ENCODE measurements at places on chromosomes 12 and 14. TPM values are rescaled to one million over a fixed set of nuclear protein-coding genes. Genes with fewer than 3 reads are reported as not detected.

DNA sequence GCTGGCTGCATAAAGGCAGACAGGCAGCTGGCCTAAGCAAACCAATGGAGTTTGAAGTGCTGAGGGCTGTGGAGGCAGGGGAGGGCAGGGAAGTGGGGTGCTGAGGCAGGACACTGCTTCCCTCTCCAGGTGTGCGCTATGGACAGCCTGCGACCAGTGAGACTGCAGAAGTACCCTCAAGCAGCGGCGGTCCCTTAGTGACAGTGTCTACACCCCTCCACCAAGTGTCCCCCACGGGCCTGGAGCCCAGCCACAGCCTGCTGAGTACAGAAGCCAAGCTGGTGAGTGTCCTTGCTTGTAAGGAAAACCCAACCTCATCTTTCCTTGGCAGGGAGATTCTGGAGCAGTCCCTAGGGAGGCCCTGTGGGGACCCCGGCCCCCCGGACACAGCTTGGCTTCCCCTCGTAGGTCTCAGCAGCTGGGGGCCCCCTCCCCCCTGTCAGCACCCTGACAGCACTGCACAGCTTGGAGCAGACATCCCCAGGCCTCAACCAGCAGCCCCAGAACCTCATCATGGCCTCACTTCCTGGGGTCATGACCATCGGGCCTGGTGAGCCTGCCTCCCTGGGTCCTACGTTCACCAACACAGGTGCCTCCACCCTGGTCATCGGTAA is 17.9 kb downstream of the HNF1A start:
- DNase-seq, result no peak

GRCh38 chr12:65854629-65855028 is 30.3 kb downstream of the HMGA2 start:
- no peak for DNase-seq

Gene RNF212B
- 0.20 TPM for total RNA-seq

DNA sequence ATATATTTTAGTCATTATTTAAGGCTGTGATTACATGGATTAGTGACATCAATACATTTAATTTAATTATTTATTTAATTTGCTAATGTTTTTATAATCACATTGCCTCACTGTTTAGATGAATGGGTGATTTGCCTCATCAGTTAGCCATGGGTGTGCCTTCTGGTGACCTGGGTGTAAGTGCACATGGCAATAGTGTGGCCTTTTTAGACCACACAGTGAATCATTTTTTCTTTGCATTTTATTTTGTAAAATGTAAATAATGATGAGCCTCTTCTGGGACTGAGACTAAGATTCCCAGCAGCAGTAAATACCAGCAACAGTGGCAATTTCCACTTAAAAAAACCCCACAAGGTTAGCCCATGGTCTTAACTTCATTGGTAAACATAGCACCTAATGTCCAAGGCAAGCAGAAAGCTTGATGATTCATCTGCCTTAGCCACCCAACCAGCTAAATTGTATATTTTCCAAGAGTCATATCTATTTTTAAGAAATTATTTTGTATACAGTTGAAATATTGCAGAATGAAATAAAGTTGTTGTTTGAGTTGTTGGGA is 235.9 kb upstream of the NOVA1 start:
- DNase-seq, result no peak

- DNase-seq, result no peak
Measured at GRCh38 chr12:80838708-80839107, 99.0 kb downstream of the LIN7A start.

GRCh38 chr12:59027199-59027598 is 106.9 kb upstream of the LRIG3 start:
- DNase-seq, result no peak

GRCh38 chr12:96194971-96195844 is 1.0 kb downstream of the ELK3 start:
- peak; percentile 49 for DNase-seq

- no peak for DNase-seq
Measured at GRCh38 chr12:91273560-91273959, 90.9 kb upstream of the DCN start.

Gene MYH6
- total RNA-seq, result not detected

DNA sequence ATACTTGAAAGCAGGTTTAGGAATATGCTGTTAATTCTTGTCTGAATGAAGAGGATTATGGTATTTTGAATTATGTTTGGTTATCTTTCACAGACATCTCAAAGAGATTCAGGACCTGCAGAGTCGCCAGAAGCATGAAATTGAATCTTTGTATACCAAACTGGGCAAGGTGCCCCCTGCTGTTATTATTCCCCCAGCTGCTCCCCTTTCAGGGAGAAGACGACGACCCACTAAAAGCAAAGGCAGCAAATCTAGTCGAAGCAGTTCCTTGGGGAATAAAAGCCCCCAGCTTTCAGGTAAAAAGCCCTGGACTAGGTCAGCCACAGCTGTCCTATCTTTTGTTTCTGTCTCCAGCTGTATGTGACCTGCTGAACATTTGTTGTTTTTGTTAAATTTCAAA is 52.1 kb downstream of the RAD52 start:
- no peak for DNase-seq

Gene MIPOL1
- 12.3 TPM for total RNA-seq

DNA sequence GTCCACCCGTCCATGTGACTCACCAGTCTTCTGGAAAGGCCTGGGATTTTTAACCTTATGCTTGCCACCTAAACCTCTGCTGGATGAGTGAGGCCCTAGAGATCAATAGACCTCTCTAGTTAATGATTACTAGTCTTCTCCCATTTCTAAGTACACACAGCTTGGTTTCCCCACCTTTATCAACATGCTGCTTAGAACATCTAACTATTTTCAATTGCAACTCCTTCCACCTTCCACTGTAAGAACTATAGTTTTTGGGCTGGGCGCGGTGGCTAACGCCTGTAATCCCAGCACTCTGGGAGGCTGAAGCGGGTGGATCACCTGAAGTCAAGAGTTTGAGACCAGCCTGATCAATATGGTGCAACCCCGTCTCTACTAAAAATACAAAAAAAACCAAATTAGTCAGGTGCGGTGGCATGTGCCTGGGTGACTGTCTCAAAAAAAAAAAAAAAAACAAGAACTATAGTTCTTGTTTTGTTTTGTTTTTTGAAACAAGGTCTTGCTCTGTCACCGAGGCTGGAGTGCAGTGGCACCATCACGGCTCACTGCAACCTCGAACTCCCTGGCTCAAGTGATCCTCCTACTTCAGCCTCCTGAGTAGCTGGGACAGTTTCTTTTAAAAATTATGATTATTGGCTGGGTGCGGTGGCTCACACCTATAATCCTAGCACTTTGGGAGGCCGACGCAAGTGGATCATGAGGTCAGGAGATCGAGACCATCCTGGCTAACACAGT is 18.7 kb upstream of the MDM2 start:
- no peak for DNase-seq

- DNase-seq, result no peak
Measured at GRCh38 chr14:93068711-93069110, 47.0 kb downstream of the ITPK1 start.

Gene GPR132
- total RNA-seq, result 3.7 TPM

Gene SLCO1B3
- total RNA-seq, result 0.17 TPM

GRCh38 chr14:37602605-37603453 is 7.4 kb downstream of the TTC6 start:
- no peak for DNase-seq

Gene MUCL1
- total RNA-seq, result not detected

DNA sequence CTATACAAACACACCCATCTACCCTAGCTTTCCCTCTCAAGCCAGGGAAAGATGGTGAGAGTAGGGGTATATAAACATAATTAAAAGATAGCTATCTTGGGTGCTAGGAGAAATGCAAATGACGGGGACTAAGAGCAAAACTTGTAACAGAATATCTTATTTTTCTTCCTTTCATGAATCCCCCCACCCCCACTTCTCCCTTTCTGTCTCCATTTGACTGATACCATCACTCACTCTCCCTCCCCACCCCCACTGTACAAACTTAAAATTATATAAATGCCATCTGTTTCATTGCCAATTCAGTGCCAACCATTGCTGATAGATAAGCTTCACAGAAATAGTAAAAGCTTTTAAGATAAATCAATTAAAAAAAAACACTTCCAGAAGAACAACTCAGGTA is 268.6 kb downstream of the SLC6A15 start:
- DNase-seq, result no peak

Gene HOXC4
- 0.89 TPM for total RNA-seq

All from mucosa of gallbladder (tissue), 1 donor.